ENCODE measurements at places on chromosomes 3 and 15.

- DNase-seq = peak; percentile 54
Measured at GRCh38 chr15:66774001-66774814, 72.2 kb downstream of the SMAD6 start.

GRCh38 chr3:180932819-180933218 is 20.3 kb downstream of the FXR1 start:
- DNase-seq = no peak

DNA sequence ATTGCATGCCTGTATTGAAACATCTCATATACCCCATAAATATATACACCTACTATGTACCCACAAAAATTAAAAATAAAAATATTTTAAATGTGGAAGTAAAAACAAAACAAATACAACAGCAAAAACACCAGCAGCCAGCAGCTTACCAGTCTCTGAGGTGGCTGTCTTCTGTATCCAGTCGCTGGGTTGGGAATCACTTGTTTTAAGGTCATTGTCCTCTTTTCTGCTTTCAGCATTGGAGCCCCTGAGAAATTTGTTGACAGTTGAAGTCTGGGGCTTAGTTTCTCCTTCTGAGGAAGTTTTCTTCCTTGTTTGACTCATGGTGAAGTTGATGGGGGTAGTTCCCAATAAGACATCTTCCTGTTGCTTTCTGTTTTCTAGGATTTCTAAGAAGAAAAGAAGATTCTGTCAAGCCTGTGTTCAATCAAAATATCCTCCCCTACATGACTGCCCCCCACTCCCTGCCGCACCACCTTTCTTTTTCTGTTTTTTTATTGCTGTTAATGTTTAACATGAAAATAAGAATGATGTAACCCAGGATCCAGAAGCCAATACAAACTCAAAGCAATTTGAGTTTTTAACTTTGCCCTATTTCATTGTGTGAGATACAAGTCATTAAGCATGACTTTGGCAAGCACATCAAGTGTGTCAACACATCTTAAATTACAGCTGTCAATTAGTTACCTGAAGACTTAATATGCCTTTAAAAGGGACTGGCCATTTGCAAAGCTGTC is at the start of gene LRRC31:
TSS of gene LRRC31 (minus strand) at position 452 of the 737 bp plus-strand sequence. CDS start at position 324, 128 bp downstream.
- no peak for DNase-seq

DNA sequence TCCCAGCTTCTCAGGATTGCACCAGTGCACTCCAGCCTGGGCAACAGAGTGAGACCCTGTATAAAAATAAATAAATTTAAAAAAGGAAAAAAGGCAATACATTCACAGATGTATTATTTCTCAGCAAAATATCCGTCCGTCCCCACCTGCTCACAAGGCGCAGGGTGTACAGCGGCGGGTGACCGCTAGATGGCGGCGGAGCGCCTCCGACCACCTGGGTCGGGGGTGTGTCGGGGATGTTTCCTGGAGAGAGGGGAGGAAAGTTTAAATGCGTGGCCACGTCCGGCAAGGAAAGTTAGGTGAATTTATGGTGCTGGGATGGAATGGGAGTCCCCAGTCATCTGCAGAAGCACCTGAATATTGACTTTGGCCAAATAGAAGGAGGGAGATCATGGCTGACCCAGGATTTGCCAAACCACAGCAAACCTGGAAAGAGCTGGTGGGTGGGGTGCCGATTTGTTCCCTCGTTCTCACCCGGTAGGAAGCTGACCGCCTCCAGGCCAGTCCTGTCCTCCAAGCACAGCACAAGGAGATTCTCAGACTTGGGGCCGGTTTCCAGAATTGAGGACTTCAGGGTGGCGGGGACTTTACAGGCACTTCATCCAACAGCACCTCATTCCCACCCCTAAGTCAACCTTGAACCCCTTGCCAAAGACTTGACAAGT is 88.3 kb downstream of the TMEM266 start:
- no peak for DNase-seq

GRCh38 chr15:85099195-85099803 is 117.6 kb downstream of the PDE8A start:
- peak; percentile 85 for DNase-seq

- no peak for DNase-seq
Measured at GRCh38 chr3:162658003-162658402, 1161.4 kb downstream of the OTOL1 start.

DNA sequence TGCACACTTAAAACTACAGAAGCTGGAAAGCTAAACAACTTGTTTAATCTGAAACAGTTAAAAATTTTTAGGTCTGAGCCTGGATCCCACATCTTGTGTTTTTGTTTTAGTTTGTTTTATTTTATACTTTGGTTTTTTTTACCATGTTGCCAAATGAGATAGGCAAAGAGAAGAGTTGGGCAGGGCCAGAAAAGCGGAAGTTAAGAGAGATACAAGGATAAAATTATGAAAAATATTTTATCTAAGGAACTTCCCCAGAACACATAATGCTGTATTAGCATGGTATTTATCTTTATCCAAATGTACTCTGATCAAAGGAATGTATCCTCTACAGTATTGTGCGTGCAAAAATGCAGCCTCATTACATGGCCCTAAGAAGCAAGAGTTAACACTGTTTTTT is 50.7 kb downstream of the PROS1 start:
- no peak for DNase-seq

GRCh38 chr15:51100785-51101489 is 6.2 kb upstream of the TNFAIP8L3 start:
- no peak for DNase-seq

DNA sequence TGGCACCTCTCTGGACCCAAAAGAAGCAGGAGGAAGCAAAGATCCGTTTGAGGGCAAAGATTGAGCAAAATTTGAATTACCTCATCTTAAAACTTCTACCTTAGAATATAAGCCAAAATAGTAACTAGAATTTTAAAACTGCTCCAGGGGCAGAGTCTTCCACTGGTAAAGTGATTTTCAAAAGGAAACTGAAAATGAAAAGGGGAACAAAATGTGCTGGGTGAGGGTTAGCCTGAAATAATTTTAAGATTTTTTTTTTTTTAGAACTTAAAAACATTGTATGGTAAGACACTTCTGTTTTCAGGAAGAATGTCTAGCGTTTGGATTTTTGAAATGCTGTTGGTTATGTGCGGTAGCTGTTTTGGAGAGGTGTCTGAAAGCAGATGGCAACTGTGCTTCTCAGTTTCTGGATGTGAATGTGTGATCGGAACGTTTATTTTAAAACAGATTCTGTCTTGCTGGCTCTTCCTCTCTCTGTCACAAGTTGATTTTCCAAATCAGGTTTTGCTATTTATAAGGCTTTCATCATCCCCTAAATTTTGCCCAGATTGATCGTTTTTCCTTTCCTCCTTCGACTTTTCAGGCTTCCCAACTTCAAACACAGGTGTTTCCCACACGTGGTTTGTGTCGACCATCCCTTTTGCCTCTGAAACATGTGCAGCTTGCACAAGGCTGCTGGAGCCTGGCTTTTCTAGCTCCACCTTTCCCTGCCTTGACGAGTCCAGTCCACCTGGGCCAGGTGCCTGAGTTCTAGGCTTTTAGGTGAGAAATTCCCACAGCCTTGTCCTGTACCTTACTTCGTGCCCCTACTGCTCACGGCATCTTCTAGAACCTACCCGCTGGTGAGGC is 3.3 kb downstream of the LRRK1 start:
- peak; percentile 35 for DNase-seq

DNA sequence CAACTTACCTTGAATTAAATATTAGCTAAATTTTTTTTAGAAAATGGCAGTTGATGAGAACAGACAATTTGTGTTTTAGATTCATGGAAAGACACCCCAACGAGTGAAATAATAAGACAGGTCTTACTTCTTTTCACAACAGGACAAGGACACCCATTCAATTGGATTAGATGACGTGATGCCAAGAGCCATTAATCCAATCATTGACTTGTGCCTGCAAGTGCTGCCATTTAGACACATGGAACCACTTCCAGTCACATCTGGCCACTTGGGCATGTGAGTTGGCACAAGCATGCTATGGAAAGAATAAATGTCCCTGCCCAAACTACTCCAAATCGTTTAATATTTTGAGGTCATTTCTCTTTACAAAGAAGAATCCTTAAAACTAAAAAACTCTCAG is 1308.8 kb downstream of the ROBO2 start:
- DNase-seq = no peak

DNA sequence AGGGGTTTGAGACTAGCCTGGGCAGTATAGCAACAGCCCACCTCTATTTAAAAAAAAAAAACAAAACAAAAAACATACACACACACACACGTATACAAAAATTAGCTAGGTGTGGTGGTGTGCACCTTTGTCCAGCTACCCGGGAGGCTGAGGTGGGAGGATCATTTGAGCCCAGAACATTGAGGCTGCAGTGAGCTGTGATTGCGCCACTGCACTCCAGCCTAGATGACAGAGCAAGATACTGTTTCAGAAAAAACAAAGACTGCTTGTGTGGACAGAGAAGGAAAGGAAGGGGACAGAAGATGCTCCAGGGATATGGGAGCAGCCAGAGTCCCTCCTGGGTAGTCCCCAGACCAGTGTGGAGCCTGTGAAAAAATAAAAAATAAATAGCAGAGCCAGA is 12.9 kb downstream of the TYRO3 start:
- DNase-seq = no peak

- DNase-seq = no peak
Measured at GRCh38 chr3:54133196-54133595, 10.8 kb downstream of the CACNA2D3 start.

DNA sequence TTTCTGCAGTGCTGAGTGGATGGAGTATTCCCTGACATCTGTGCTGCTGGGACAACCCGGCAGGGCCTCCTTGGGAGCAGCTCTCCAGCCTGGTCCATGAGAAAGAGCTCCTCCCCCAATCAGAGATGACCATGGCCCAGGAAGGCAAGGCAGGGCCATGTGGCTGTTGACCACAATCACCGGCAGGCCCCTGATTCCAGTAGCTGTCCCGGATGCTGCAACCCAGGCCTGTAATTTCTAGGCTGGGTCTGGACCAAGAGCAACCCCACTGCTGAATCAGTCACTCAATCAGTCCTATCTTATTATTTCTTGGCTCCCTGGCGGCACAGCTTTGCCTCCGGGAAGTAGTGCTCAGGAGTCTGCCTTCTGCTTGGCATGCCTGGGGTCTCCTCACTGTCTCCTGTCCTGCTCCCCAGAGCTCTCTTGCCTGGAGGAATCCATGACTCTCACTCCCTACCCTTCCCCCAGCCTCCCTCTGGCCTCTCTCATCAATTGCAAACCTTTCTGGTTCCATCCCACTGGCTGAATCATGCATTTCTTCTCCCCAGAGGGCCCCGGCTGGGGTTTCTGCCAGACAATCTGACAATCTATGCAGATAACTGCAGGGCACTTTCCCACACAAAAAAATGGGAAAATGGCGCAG is 32.6 kb upstream of the ITGA11 start:
- no peak for DNase-seq

DNA sequence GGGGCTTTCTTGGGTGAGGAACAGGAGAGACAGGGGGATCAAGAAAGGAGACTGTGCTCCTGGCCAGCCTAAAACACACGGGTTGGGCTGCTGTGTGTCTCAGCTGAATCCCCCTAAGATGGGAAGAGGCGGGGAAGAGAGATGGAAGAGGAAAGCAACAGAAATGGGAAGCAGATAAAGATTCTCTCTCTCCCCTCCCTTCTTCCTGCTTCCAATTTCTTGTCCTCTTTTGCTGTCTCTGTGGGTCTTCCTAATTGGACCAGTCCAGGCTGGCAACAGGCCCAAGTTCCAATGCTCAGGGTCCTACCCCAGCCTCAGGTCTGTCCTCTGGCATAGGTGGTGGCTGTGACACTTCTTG is 7.1 kb downstream of the ISLR2 start:
- no peak for DNase-seq

DNA sequence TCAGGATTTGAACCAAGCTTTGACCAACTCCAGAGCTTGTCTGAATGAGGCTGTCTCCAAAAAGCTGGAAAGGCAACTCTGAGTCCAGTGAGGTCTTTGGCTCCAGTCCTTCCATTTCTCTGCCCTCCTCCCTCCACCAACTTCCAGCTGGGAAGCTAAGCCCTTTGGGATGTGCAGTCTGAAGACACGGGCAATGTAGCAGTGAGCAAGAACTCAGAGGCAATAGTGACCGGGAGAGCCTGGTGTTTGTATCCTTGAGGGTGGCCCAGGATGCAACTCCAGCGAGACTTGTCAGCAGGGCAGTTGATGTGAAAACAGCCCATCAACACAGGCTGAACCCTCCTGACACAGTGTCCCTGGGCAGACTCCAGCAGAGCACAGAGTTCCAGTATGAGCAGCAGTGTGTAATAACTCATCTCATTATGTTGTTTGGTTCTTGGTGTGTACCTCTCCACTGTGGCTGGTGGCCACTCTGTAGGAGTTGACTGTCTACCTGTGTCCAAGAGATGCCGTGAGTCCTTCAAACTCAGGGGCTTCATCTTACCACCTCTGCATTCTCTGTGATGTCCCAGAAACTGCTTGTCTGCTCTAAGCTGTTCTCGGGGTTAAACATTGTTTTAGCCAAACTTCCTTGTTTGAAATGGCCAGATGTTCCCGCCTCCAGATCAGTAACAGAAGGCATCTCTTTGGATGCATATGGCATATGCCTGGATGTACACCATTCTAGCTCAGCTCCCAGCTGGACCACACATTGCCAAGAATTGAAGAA is 6.6 kb downstream of the CDCP1 start:
- no peak for DNase-seq

DNA sequence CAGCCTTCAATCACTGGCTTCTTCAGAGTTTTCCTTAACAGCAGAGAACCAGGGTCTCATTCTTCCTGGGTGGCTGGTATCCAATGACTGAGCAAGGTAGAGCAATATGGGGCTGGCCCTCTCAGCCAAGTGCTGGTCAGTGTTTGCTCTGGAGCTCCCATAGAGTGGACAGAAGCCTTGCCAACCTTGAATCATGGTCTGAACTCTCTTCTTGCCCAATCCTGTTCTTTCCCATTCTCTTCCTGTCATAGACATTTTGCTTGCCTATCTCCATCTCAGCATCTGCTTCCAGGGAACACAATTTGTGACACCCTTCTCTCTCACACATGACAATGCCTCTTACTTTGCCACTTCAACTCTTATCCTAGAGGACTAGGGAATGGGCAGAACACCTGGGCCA is 245.6 kb upstream of the PEX5L start:
- no peak for DNase-seq

DNA sequence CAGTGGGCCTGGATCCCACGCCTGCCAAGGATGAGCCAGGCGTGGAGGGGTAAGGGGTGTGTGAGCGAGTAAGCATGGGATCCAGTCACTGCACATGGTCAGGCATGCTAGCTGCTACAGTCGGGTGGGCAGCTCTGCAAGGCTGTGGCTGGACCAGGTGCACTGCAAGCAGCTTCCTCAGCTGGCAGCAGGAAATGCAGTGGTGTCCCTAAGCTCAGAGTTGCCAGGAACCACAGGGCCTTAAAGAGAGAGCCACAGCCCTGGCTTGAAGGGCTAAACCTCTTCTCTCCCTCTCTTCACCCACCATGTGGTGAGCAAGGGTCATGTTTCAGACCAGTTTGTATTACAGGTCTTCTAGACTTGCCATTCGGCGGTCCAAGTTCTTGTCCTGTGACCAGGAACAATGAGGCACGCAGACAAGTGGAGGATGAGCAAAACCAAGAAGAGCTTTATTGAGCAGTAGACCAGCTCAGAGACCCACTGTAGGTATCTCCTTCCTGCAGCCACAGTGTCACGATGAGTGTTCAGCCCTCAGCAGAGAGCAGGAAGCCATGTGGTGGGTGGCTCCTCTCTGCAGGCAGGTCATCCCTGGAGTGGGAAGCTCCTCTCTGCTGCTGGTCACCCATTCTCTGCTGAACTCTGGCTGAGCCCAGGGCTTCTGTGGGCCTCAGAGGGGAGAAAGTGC is 511.9 kb downstream of the PYDC2 start:
- DNase-seq = no peak
